ENCODE measurements at places on chromosomes 16 and 17.

GRCh38 chr16:14955546-14956231 lies 18.4 kb downstream of the NPIPA1 start:
- DNase-seq: no peak

DNA sequence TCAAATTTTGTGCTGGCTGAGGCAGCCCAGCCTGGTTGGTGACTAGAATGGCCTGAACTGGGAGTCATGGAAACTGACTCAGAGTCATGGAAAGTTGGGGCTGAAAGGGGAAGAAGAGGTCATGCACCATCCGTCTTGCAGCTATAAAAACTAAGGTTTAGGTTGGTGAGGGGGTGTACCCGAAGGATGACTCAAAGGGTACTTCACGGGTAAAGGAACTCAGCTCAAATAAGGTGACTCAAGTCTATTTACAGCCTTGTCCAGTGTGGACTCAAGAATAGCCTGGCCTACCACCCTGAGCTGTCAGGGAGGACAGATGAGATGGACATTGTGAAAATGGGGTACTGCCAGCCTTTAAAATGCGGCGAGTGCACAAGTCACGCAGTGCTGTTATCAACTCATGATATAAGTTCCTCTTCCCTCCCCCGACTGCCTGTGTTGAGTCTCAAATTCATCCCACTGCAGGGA lies 18.6 kb downstream of the CD300LB start:
- no peak for DNase-seq

DNA sequence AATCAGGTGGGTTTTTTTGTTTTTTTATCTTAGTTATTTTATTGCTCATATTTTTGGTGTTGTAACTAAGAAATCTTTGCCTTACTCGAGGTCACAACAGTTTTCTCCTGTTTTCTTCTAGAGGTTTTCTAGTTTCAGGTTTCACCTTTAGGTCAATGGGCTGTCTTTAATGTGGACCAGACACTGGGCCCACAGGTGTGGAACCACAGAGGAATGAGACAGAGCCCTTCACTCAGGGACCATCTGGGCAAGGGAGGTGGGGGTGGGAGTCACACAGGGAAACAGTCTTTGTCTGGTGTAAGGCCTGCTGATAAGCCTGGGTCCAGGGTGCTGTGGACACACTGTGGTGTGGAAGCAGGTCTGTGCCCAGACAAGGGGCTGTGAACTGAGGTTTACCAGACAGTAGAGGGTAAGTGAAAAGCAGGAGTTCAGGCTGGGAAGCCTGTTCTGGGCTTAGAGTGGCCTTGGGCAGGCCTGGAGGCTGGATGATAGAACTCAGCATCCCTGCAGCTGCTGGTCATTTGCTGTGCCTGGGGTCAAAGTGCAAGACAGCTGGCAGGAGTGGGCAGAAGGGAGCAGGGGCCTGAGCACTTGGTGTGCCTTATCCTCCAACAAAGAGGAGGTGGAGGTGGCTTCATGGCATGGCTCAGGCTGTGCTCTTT lies 75.6 kb downstream of the SPECC1 start:
- no peak for DNase-seq

GRCh38 chr17:72234985-72235384 lies 114.2 kb downstream of the SOX9 start:
- DNase-seq: no peak

DNA sequence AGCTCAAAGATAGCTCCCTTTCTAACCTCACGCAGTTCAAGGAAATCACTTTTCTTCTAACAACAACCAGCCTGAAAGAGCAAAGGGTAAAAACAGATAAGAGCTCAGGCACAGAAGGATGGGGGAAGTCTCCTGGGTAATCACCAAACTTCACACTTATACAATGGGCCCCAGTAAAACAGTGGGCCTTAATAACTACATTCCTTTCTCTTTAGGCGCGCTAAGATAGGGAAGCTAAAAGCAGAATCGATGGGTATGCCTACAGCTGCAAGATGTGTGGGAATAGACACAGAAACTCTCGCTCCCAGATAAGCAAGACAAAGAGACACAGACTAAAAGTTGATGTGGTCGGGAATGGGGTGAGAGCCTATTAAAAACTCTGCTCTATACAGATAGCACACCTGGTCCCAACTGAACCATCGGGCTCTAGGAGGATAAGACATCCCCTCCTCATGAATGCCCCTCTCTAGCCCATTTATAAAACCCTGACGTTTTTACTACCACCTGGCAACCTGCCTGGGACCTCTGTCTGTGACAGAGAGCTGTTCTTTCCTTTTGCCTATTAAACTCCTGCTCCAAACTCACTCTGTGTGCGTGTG lies 826 bp downstream of the LYZL6 start:
- DNase-seq: no peak

DNA sequence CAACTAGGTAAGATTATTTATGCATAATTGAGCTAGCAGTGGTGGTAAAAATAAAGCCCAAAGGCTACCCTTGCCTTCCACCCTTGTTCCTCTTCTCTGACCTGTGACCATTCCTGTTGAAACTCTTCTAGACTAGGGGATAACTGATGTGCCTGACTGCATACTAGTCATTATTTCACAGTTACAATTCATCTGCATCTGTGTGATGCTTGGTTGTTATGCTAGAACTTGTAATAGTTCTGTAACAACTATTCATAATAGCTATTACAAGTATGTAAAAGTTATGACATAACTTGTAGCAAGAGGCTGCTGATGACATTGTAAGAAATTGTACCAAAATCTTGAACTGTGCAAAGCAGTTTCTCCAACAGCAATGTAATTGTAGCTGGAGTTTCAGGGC lies 2.4 kb upstream of the VAC14 start:
- no peak for DNase-seq
